A549 treated with CpdA at 1 μM for 4 hours (cell line): ENCODE measurements at places on chromosomes 1 and 21. TPM values are rescaled to one million over a fixed set of nuclear protein-coding genes. Genes with fewer than 3 reads are reported as not detected.

Gene TDRD5
- total RNA-seq, result 0.01 to 0.09 TPM (median 0.05 TPM) in 3 of 5 replicates, not detected in the others

Gene FCGR2B
- not detected in 5 replicates for total RNA-seq

Gene CNR2
- not detected in 5 replicates for total RNA-seq

Gene PARP1
- 92.8 to 131 TPM (median 115 TPM) in 5 replicates for total RNA-seq

Gene CNIH4
- total RNA-seq, result 91.5 to 106 TPM (median 100 TPM) in 5 replicates

Gene ODR4
- 16.1 to 19.1 TPM (median 18.0 TPM) in 5 replicates for total RNA-seq

Gene KIF26B
- 0.01 to 0.10 TPM (median 0.05 TPM) in 5 replicates for total RNA-seq

Gene HCRTR1
- 0.07 to 0.08 TPM in 2 of 5 replicates, not detected in the others for total RNA-seq

Gene SOAT1
- 14.6 to 28.7 TPM (median 26.5 TPM) in 5 replicates for total RNA-seq

Gene VSIG8
- 0.07 to 0.14 TPM in 2 of 5 replicates, not detected in the others for total RNA-seq

Gene ELOVL1
- 141 to 151 TPM (median 149 TPM) in 5 replicates for total RNA-seq

Gene FOXO6
- total RNA-seq, result 0.29 to 0.82 TPM (median 0.64 TPM) in 5 replicates

Gene GJA4
- not detected in 5 replicates for total RNA-seq

Gene OLFML2B
- 0.35 to 0.57 TPM (median 0.38 TPM) in 5 replicates for total RNA-seq

Gene PRAMEF7
- total RNA-seq, result not detected in 5 replicates

Gene OPTC
- not detected in 5 replicates for total RNA-seq

Gene POU3F1
- 0.06 TPM in 1 of 5 replicates, not detected in the others for total RNA-seq

Gene RNU1-4
- not detected in 5 replicates for total RNA-seq

Gene IL10
- not detected in 5 replicates for total RNA-seq

Gene CELA3B
- not detected in 5 replicates for total RNA-seq

Gene PRAMEF26
- total RNA-seq, result not detected in 5 replicates

Gene PKLR
- not detected in 5 replicates for total RNA-seq

Gene C1orf141
- not detected in 5 replicates for total RNA-seq

Gene UROD
- 42.7 to 48.2 TPM (median 44.7 TPM) in 5 replicates for total RNA-seq

Gene SNIP1
- total RNA-seq, result 8.5 to 12.3 TPM (median 10.0 TPM) in 5 replicates

Gene KCNK1
- total RNA-seq, result 14.3 to 20.3 TPM (median 18.1 TPM) in 5 replicates

Gene SPRR2G
- not detected in 5 replicates for total RNA-seq

Gene OR2T29
- not detected in 5 replicates for total RNA-seq

Gene CCDC181
- total RNA-seq, result 0.09 to 0.24 TPM (median 0.17 TPM) in 4 of 5 replicates, not detected in the other

Gene TMEM52
- total RNA-seq, result 0.36 to 1.5 TPM (median 0.83 TPM) in 5 replicates
